ENCODE measurements at places on chromosomes 12 and 14.

GRCh38 chr12:101570047-101570446 is 24.7 kb upstream of the MYBPC1 start:
- no peak for DNase-seq

- DNase-seq: no peak
Measured at GRCh38 chr14:76698631-76699030, 62.6 kb upstream of the VASH1 start.

- DNase-seq: no peak
Measured at GRCh38 chr12:42780671-42781070, 191.1 kb upstream of the PRICKLE1 start.

DNA sequence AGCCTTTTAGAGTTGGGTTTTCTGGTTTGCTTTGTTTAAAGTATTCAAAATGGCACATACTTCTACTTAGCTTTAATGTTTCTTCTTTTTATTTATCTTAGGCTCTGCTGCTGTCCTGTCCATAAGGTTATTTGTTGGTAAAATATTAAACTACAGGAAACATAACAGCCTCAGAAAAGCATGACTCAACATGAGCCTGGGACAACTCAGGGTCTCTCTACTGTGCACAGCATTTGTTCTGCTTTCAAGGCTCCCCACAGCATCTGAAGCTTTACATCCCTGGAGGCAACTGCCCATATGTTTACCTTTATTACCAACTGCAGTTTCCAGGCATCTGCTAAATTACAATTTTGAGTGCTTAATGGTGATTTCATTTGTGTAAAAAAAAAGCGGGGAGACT is 954.2 kb upstream of the FBXO33 start:
- no peak for DNase-seq

DNA sequence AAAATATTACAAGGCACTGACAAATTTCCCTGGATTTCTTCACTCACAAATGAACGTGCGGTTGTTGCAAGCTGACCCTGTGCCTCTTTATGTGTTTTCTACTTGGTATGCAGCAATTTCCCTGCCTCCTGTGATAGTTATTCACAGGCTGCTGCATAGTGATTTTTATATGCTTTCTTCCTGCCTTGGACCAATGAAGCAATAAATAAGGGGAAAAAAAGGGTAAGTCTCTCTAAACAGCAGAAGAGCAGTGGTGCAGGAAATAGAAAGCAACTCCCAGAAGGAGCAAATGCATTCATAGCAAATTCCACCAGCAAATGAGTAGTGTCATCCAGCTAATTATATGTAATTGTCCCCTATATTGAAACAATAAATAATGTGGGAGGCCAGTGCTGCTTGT is 737.9 kb downstream of the GALC start:
- DNase-seq: no peak

DNA sequence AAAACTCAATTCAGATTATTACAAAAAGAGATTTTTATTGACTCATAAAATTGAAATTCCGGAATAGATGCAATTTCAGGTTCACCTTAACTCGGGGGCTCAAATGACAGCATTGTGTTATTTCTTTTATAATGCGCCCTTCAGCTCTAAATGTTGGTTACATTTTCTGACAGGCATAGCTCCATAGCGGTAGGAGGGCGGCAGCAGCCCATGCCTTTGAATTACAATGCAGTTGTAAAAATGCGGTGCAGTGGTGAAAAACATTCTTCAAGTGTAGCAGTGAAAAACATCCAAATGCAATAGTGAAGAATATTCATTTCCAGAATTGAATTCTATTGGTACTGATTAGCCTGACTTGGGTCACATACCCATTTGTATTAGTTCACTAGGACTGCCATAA is 215.3 kb upstream of the PKP2 start:
- DNase-seq: no peak

DNA sequence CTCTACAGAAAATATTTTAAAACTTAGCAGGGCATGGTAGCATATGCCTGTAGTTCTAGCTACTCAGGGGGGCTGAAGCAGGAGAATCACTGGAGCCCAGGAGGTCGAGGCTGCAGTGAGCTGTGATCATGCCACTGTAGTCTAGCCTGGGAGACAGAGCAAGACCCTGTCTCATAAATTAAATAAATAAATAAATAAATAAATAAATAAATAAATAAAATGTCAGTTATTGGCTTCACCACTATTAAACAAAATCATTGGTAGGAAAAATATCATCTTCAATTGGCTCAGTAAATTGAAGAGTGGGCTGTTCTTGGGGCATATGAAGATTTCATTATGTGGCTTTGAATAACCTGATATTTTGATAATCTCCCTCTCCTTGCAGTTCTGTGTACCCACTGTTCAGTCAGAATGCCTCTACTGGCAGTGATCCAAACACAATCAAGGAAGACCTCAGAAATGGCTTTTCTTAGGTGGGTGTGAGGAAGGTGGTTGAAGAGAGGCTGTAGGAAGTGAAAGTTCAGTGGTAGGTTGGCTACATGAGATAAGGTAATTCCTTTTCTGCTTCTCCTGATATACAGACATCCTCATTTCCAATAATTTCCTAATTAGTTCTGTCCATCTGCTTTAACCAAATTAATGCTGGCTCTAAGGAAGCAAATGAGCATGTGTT is 175.8 kb downstream of the MSRB3 start:
- no peak for DNase-seq

DNA sequence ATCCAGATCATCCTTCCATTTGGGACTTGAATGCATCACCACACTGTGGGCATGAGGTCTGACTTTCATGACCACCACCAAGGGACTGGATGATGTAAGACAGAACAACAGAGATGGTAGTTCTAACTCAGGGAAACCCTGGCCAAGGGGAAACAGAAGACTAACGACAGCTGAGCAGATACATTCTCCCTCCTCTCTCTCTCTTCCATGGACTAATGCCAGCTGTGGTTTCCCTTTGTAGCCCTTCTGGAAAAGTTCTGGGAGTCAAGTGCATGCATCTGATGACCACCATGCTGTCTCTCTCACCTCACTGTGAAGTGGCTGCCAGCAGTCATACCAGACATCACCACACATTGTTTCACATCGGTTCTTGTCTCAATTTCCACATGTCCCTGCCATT is 3.4 kb downstream of the TAS2R30 start:
- DNase-seq: no peak

DNA sequence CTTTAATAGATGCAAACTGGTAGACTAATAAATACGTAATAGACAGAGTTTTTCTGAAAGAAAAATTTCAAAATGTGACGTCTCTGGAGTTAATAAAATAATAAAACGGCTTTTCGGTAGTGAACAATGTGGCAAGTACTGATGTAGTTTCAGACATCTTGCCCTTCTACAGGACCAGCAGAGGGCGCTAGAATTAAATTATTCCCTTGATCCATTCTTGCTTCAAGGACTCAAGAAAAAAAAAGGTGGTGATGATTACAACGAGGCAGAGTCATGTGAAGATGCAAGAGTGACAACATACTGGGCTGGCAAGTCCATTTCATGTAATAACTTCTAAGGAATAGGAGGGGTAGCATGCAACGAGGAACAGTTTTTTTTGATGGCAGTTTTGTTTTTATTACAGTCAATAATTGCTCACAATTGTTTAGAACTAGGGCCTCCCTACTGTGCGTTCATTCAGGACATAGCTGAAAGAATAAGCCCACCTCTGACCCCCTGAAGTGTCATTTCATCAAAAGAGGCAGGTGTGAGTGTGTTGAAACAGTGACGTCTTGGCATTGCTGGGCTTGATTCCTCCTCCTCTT is 101.0 kb upstream of the GZMB start:
- DNase-seq: no peak

- no peak for DNase-seq
Measured at GRCh38 chr12:643475-644302, 19.6 kb downstream of the NINJ2 start.

DNA sequence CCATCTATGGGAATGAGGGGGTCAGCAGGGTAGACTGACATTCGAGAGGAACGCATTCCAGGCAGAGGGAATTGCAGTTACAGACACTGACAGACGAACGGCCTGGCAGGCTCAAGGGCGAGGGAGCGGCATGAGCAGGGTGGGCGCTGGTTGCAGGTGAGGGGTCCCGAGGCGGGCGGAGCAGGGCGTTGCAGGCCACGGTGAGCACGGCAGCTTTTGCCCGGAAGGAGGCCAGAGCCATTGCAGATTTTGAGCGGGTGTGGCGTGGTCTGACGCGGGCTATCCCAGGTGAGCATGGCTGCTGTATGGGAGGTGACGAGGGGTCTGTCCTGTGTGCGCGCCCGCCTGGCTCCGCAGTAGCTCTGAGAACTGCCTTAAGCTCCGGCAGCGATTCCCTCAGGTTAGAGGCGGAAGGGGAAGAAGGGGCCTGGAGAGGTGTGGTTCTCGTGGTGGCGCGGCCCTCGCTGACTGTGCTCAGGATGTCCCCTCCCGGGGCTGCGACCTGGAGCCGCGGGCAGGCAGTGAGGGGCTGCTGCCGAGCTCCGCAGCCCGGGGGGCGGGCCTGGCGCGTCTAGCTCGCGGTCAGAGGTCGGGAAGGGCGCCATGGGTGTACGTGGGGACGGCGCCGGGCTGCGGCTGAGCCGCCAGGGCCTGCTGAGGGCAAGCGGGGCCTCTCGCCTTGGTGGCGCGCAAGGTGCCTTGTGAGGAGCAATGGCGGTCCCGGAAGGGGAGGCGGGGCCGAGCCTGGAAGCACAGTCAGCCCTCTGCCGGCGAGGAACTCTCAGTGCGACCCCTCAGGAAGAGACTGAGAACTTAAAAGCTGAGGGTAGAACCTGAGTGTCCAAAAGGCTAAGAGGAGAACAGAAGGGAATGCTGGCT is 177.1 kb downstream of the CACNA1C start:
- DNase-seq: no peak

GRCh38 chr12:102480406-102480805 is at the start of gene IGF1:
Gene IGF1, minus strand, starts transcription at chr12:102480563. Its CDS starts 182 bp downstream, at chr12:102480381.
- DNase-seq: no peak

DNA sequence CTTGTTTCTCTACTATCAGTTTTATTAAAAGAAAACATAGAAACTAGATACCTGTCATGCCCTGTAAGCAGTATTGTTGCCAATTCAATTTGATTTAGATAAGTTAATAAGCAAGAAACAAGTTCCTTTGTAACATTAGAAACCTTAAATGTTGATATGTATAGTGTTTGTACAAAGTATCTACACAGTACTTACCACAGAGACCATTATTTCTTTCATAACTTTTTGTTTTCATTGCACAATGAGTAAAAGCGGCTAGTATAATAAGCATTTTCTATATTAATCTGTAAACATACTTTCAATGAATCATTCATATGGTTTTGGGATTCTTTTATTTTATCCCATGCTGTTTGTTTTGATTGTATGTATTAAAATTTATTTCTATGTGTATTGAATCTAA is 305.1 kb downstream of the TTC6 start:
- DNase-seq: no peak

DNA sequence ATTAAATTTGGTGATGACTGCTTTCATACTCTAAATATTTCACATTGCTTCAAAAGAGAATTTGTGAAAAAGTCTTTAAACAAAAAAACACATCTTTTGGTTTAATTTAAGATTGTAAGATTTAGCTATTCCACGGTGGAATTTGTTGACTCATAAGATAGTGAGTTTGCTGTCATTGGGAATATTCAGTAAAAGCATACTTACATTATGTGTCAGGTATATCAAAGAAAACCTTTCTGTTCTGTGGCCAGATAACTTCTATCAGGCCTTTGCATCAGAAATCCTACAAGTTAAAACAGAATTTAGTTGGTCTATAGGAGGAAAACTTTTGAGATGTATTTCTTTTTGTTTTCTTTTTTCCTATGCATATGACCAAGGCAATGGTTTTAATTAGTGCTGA is 148.8 kb upstream of the E2F7 start:
- no peak for DNase-seq

DNA sequence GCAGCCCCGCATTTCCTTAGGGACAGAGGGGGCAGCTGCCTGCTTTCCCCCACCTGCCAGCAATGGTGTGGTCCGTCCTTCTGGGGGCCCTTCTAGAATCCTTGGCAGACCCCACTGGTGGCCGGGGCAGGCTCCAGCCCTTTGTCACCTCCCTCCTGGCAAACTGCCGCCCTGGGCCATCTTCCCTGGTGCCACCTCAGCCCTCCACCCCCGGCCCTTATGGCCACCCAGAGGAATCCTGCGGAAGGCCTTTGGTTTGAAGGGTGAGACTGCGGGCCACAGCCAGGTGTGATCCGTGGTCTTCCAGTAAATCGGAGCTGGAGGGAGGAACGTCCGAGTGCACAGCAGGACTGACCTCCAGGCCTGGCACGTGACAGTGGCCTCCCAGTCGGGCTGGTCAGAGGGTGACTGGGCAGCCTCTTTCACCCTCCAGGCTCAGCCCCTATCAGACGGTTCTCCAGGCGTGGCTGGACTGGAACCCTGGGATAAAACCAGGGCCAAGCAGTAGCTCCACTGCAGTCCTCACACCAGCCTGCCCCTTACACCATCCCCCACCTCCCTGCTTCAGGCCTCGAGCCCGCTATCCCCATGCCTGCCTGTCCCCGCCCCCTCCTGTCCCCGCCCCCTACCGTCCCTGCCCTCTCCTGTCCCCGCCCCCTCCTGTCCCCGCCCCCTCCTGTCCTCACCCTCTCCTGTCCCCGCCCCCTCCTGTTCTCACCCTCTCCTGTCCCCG is 12.4 kb downstream of the FBRSL1 start:
- DNase-seq: no peak

DNA sequence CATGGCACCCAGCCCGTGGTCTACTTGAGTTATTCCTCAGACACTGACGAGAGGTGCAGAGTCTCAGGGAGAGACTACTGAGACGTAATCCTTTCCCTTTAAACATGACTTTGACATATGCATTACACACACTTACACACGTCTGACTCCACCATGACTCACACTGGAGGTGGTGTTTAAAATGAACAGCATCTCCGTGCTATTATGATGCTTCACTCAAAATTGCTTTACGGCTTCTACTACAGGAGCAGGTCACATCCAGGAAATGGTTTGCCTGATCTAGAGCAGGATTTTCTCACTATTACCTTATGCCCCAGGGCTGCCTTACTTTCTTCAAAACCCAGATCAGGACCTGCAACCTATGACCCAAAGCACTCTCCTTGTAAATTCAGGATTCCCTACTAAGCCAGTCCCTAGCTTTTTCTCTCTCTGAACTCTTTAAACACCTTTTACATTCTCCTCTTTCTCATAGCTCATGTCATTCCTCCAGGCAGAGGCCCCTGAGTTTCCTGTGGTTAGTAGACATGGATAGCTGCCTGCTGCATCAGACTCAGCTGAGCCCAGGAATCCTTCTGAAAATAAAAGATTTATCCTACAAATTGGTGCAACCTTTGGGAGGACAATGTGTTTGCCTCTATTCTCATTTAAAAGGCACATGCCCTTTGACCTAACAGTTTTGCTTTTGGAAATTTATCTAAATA is 31.2 kb downstream of the TMCC3 start:
- no peak for DNase-seq

- DNase-seq: no peak
Measured at GRCh38 chr12:4116251-4117111, 157.1 kb upstream of the CCND2 start.

- no peak for DNase-seq
Measured at GRCh38 chr12:3170423-3171194, 93.4 kb downstream of the TSPAN9 start.

DNA sequence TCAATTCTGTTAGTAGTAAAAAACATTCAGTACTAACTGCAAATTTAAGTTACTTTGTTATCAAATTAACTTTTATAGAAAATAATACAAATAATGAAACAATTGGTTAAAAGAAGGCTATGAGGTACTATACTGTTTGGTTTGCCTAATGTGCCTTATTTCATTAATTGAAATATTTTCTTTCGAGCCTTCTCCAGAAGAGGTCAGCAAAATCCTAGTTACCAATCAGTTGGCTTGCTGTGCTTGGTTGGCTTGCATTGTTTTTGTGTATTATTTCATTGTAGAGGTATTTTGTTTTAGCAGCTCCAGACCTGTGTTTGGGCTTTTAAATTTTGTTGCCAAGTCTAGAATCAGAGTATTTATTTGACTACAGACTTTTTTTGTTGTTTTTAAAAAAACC is 68.5 kb downstream of the AEBP2 start:
- no peak for DNase-seq
